ENCODE measurements at places on chromosomes 4 and X. TPM values are rescaled to one million over a fixed set of nuclear protein-coding genes. Genes with fewer than 3 reads are reported as not detected.
A peak's percentile ranks its signal among the peaks of the same experiment; 100 is the strongest.

TMEM255A gene
- 0.52 TPM for total RNA-seq

ARMCX1 gene
- total RNA-seq = 7.9 TPM

MGST2 gene
- 23.4 TPM for total RNA-seq

PDGFC gene
- total RNA-seq = 21.8 TPM

C4orf51 gene
- not detected for total RNA-seq

CSN1S1 gene
- total RNA-seq = 2.3 TPM

CCNA2 gene
- total RNA-seq = 0.52 TPM

LPAR4 gene
- not detected for total RNA-seq

DNAJB14 gene
- 20.8 TPM for total RNA-seq

UGT2B28 gene
- total RNA-seq = not detected

ASMT gene
- not detected for total RNA-seq

ARR3 gene
- not detected for total RNA-seq

DCHS2 gene
- 0.78 TPM for total RNA-seq

FHIP1A gene
- total RNA-seq = 20.8 TPM

GCNA gene
- total RNA-seq = 6.9 TPM

- H3K27me3 ChIP-seq = no peaks in the 10 kb centered on the region
- no peak overlapping the region for H3K27ac ChIP-seq
- H3K4me1 ChIP-seq = no peaks in the 10 kb centered on the region
- H3K36me3 ChIP-seq = no peaks in the 10 kb centered on the region
- no peak for DNase-seq
- H3K4me3 ChIP-seq = no peak overlapping the region
Measured at GRCh38 chr4:95421869-95422268, 126.9 kb downstream of the UNC5C start.

- no peaks in the 10 kb centered on the region for H3K4me1 ChIP-seq
- no peak overlapping the region for H3K4me3 ChIP-seq
- H3K27me3 ChIP-seq = no peaks in the 10 kb centered on the region
- H3K36me3 ChIP-seq = no peaks in the 10 kb centered on the region
- no peak overlapping the region for H3K27ac ChIP-seq
Measured at GRCh38 chr4:6316461-6317003, 46.9 kb downstream of the WFS1 start.

- DNase-seq = no peak
- H3K27me3 ChIP-seq = no peaks in the 10 kb centered on the region
- peaks cover 28% of the 10 kb centered on the region for H3K4me1 ChIP-seq
- no peak overlapping the region for H3K27ac ChIP-seq
Measured at GRCh38 chr4:139167774-139168444, 9.1 kb downstream of the ELF2 start.

GRCh38 chrX:153445856-153446635 is at the start of gene TREX2:
TREX2 (minus strand) TSS chrX:153446056; CDS start chrX:153445430, 626 bp downstream.
- no peaks in the 10 kb centered on the region for H3K4me1 ChIP-seq
- no peak within 1 kb of the TSS for H3K27ac ChIP-seq
- no peak for DNase-seq
- no peaks in the 10 kb centered on the region for H3K27me3 ChIP-seq

DNA sequence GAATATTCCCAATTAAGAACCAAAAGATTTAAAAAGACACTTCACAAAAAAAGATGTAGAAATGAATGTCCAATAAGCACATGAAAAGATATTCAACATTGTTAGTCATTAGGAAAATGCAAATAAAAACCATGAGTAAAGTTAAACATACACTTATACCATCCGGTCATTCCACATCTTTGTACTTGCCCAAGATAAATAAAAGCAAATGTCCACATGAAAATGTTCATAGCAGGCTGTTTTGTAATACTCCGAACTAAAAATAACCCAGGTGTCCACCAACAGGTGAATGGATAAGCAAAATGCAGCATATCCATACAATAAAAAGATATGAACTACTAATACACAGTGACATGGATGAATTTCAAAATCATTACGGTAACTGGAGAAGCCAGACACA is 28.6 kb upstream of the ZCCHC4 start:
- H3K36me3 ChIP-seq = no peaks in the 10 kb centered on the region
- H3K27ac ChIP-seq = no peak overlapping the region
- no peaks in the 10 kb centered on the region for H3K4me1 ChIP-seq
- H3K27me3 ChIP-seq = no peaks in the 10 kb centered on the region

- no peak overlapping the region for H3K4me3 ChIP-seq
- no peaks in the 10 kb centered on the region for H3K27me3 ChIP-seq
- no peaks in the 10 kb centered on the region for H3K4me1 ChIP-seq
- H3K27ac ChIP-seq = no peak overlapping the region
Measured at GRCh38 chrX:21993265-21993664, 38.9 kb upstream of the PHEX start.

DNA sequence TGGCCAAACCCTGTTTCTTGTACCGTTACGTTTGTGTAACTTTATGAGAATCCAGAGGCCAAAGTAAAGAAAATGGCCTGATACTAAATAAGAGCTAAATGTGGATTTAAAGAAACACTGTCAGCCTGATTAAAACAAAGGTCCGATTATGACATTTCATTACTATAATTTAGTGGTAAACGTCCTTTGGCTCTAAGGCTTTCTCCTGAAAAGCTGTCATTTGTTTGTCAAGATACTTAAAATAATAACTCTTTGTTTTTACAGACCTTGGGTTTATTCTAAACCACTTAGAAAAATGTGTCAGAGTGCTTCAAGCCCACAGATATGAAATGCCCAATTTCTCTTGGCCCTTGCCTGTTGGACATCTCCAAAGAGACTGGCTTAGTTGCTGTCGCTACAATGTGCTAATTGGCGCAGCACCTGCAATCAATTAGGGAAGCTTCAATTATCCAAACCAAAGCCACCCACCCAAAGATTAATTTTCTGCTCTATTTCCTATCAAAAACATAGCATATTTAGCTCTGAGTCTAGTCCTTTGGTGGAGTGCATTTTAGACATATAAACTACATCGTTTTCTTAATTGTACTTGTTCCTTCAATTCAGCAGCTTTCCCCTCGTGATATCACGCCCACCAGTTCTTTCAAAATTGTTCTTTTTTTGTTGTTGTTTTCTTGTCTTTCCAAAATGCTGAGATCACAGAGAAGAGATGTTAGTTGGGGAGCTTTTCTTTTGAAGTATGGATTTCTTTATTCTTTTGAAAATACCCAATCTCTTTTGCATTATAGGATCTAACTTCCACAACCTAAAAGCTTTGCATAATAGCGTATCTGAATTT is 13.6 kb downstream of the SMIM20 start:
- no peak overlapping the region for H3K4me3 ChIP-seq
- peaks cover 26% of the 10 kb centered on the region for H3K4me1 ChIP-seq
- DNase-seq = no peak
- no peaks in the 10 kb centered on the region for H3K36me3 ChIP-seq
- no peaks in the 10 kb centered on the region for H3K27me3 ChIP-seq
- H3K27ac ChIP-seq = no peak overlapping the region

DNA sequence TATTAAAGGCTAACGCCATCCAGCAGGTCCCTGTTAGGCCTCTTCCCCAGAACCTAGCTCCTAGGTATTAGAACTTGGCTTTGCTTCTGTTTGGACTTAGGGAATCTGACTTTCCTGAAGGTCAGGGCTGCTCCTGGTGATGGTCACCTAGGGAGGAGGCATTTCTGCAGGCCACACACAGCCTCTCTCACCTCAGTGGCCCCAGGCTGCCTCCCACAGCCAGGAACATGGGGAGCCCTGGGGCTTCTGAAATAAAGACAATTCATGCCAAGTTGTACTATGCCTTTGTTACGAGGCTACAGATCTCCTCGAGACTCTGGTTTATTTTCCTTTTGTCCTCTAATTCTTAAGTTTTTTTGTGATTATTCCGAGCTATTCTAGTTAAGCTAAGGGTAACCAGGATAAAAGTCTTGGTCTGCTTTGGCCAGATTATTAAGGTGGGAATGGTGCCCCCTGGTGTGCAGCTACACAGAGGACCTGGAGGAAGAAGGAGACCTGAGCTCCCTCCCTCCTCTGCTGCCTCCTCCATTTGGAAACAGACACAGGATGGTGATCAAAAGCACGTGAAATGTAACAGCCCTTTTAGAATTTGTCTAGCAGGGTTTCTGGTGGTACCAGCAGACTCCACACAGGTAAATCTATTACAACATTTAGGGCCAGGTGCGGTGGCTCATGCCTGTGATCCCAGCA is 131.0 kb downstream of the DCLK2 start:
- no peaks in the 10 kb centered on the region for H3K36me3 ChIP-seq
- H3K4me3 ChIP-seq = no peak overlapping the region
- peak; percentile 82 for DNase-seq
- peaks cover 20% of the 10 kb centered on the region for H3K4me1 ChIP-seq
- H3K27ac ChIP-seq = no peak overlapping the region

DNA sequence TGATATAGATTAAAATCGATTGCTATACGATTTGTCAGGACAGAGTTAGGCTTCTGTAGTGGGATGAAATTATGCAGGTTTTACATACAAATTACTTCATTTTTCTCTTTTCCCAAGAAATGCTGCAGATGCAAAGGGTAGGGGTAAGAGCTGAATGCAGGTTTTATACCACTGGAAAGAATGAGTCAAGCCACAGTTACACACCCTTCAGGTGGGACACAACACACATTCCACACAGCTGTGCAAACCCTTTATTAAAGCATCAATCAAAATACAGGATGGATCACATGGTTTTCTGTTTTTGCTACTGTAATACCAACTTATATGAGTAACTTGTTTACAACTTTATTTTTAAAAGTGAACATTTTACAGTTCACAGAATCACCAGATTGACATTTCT is 39.8 kb downstream of the MFAP3L start:
- no peak overlapping the region for H3K4me3 ChIP-seq
- H3K27ac ChIP-seq = no peak overlapping the region

DNA sequence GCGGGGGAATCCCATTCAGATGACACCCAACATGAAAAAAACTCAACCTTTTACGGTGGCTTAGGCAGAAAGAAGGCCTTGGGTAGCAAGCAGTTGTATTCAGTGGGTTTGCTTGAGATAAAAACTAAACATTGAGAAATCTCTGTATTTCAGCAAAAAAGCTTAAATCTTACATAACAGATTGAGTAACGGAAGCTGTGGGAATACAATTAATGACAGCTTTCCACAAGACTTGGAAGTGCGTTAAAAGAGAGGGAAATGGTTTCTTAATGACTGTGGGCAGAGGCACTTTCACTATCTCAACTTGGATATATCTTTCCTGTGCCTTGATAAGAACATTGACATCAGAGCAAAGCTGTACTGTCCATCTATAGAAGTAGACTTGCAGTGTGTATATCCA is 418.5 kb upstream of the HS3ST1 start:
- no peaks in the 10 kb centered on the region for H3K36me3 ChIP-seq
- no peak overlapping the region for H3K27ac ChIP-seq
- H3K4me1 ChIP-seq = no peaks in the 10 kb centered on the region

DNA sequence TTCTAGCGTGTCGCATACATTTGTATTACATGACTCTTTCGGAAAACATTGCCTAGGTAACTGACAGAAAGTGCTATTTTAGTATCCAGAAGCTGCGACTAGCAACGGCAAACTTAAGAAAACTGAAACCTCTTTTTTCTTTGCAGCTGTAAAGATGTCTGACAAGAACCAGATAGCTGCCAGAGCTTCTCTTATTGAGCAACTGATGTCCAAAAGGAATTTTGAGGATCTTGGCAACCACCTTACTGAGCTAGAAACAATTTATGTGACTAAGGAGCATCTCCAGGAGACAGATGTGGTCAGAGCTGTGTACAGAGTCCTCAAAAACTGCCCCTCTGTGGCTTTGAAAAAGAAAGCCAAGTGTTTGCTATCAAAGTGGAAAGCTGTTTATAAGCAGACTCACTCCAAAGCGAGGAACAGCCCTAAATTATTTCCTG is 9.4 kb downstream of the TCEANC start:
- DNase-seq = no peak
- no peaks in the 10 kb centered on the region for H3K36me3 ChIP-seq
- H3K27me3 ChIP-seq = no peaks in the 10 kb centered on the region

DNA sequence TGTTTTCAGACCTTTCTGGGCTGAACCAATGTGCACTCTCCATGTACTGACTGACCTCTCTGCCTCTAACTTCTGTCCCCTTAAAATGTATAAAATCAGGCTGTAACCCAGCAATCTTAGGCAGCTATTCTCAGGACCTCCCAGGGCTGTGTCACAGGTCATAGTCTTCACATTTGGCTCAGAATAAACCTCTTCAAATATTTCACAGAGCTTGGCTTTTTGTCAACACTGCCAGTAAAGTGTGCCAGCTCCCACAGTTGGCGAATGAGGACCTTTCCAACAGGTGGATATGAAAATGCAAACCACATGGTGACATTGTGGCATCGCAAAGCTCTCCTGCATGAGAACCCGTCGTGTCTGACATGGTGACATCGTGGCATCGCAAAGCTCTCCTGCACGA is 76.4 kb downstream of the ACOX3 start:
- H3K4me1 ChIP-seq = no peaks in the 10 kb centered on the region
- no peak overlapping the region for H3K27ac ChIP-seq
- DNase-seq = no peak
- H3K4me3 ChIP-seq = no peak overlapping the region

- H3K27me3 ChIP-seq = no peaks in the 10 kb centered on the region
- DNase-seq = no peak
- no peaks in the 10 kb centered on the region for H3K36me3 ChIP-seq
- H3K4me1 ChIP-seq = no peaks in the 10 kb centered on the region
- H3K4me3 ChIP-seq = no peak overlapping the region
Measured at GRCh38 chrX:136112286-136112685, 35.0 kb upstream of the FHL1 start.

DNA sequence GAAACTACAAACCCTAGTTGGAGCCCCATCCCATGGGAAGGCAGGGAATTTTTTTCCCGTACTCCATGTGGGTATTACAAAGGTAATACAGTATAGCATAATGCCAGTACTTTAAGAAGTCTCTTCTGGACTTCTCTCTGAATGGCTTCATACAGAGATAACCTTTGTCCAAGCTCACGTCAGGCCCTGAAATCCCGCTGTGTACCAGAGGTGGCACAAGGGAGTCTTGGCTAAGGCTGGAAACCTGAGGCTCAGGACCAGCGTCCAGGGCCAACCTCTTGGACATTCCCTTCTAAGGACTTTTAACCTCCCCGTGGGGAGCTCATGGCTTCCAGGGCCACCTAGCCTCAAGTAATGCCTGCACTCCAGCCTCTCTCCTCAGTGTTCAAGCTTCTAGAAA is 338.9 kb upstream of the FAM241A start:
- no peaks in the 10 kb centered on the region for H3K27me3 ChIP-seq
- H3K4me1 ChIP-seq = no peaks in the 10 kb centered on the region
- no peak overlapping the region for H3K4me3 ChIP-seq

GRCh38 chr4:183399126-183399522 is 45.3 kb upstream of the CDKN2AIP start:
- H3K27ac ChIP-seq = no peak overlapping the region
- H3K36me3 ChIP-seq = no peaks in the 10 kb centered on the region
- H3K27me3 ChIP-seq = no peaks in the 10 kb centered on the region
- peaks cover 9% of the 10 kb centered on the region for H3K4me1 ChIP-seq

GRCh38 chr4:184740980-184741391 is 7.1 kb upstream of the CENPU start:
- no peaks in the 10 kb centered on the region for H3K27me3 ChIP-seq
- H3K27ac ChIP-seq = no peak overlapping the region
- peaks cover 10% of the 10 kb centered on the region for H3K4me1 ChIP-seq
- H3K4me3 ChIP-seq = no peak overlapping the region

- no peak for DNase-seq
- no peak overlapping the region for H3K27ac ChIP-seq
- H3K4me1 ChIP-seq = no peaks in the 10 kb centered on the region
- H3K4me3 ChIP-seq = no peak overlapping the region
Measured at GRCh38 chr4:64756016-64756415, 346.8 kb upstream of the TECRL start.

- H3K27ac ChIP-seq = no peak overlapping the region
- H3K4me3 ChIP-seq = no peak overlapping the region
- H3K27me3 ChIP-seq = no peaks in the 10 kb centered on the region
- no peak for DNase-seq
Measured at GRCh38 chr4:155430895-155431795, 54.4 kb upstream of the MAP9 start.

Data from body of pancreas (tissue), 4 donors.